ENCODE measurements at places on chromosomes 16 and 17.

- DNase-seq: no peak
Measured at GRCh38 chr16:30149250-30149930, 26.4 kb upstream of the MAPK3 start.

DNA sequence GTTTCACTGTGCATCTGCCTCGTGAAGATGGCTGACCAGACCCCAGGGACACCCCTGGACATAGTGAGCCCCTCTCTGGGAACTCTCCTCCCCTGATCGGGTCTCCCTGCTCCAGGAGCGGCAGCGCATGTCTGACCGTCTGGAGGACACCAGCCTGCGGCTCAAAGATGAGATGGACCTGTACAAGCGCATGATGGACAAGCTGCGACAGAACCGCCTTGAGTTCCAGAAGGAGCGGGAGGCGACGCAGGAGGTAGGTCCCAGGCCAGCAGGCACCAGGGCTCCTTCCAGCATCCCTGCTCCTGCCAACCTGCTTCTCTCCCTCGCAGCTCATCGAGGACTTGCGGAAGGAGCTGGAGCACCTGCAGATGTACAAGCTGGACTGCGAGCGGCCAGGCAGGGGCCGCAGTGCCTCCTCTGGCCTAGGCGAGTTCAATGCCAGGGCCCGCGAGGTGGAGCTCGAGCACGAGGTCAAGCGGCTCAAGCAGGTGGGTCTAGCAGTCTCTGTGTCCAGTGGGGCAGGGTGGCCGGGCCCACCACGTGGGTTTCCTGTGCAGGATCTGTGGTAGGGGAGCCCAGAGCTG lies 136.9 kb downstream of the RAB11FIP4 start:
- DNase-seq: no peak

GRCh38 chr16:86897486-86897885 lies 319.1 kb downstream of the FOXL1 start:
- DNase-seq: no peak

DNA sequence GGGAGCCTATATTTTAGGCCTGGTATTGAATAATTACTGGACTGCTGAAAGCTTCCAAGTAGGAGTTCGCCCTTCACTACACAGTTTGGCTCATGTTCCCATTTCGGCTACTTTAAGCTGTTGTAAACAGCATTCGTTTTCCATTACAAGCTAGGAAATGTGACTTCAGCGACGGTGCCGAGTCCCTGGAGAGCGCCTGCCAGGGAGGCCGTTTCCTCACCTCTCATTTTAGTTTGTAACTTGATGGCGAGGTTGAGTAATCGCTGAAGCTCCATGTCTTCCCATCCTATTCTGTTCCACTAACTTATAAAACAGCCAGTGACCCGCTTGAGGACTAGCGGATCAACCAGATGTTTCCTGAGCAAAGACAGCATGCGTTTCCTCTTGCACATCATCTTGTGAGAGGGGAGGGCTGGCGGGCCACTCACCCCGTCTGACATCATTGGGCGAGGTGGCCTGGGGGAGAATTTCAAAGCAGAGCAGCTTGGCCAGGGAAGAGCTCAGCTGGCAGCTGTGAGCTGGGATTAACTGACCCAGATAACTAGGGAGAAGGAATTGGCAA lies 32.9 kb downstream of the PCTP start:
- DNase-seq: peak; percentile 47

DNA sequence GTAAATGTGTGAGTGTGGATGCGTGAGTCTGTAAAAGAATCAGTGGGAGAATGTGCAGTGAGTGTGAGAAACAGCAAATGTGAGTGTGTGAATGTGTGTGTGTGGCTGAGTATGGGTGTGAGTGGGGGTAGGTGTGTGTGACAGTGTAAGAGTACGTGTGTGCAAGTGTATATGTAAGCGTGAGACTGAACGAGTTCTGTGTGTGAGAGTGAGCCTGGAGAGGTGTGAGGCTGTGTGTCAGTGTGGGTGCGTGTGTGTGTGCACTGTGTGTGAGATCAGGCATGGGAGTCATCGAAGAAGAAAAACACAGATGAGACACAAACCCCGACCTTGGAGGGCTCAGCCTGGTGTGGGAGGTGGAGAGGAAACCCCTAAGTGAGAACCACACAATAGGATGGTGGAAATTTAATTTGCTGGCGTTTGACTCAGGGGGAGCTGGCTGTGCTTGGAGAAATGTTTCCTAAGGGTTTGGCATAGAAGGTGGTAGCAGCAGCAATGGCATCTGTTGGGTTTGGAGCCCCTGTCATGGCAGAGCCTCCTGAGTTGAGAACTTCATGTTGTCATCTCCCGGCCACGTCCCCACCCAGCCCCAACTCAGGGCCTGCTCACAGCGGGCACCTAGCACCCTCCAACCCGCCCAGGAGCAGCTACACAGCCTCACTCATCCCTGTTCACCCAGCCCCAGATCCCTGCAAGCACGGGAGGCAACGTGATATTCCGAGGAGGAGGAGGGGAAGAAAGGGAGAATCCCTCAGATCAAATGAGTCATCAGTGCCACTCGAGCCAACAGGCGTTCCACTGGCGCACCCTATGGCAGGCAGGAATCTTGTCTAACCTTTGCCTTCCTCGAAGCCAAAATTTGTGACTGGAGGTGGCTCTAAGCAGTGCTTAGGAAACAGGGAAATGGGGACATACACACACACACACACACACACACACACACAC lies 14.3 kb upstream of the NUBP1 start:
- no peak for DNase-seq

GRCh38 chr16:521381-522210 lies 5.9 kb upstream of the CAPN15 start:
- DNase-seq: no peak

- no peak for DNase-seq
Measured at GRCh38 chr17:75795820-75796607, 11.4 kb downstream of the UNK start.

- no peak for DNase-seq
Measured at GRCh38 chr16:75074920-75075687, 41.5 kb downstream of the LDHD start.

GRCh38 chr16:10983159-10983558 lies 38.8 kb downstream of the CLEC16A start:
- DNase-seq: no peak

DNA sequence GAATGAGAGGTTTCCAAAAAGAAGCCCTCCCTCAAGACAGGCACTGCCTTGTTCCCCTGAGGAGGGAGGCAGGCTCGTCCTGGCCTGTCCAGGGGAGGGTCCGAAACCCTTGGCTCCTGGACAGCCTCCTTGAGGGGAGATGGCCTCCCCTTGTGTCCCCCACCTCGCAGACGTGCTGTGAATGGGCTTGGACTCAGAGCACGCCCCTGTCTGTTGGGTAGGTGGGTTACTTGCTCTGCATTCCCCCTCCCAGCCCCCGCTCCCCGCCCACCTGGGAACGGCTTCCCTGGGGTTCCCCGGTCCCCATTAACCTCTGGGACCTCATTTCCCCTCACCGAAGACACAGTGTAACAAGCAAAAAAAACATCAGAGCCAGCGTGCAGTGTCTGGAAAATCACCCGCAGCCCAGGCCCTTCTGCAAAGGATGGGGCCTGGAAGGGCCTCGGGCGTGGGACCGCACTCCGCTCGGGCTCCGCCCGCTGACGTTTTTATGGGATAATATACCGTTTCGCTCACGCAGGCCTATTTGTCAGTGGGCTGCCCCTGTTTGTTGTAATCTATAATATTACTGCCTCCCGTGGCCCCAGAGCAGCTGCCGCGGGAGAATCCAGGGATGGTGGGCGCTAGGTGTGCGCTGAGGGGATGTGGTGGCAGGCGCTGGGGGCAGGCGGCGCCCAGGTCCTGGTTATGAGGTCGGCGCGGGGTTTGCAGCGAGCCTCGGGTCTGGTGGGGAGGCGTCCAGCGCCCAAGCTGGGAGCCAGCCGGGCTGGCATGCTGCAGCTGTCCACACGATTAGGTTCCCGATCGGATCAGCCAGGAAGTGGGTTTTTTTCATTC lies 11.1 kb downstream of the BAHCC1 start:
- no peak for DNase-seq

GRCh38 chr16:17177959-17178905 lies 292.5 kb downstream of the XYLT1 start:
- DNase-seq: no peak

GRCh38 chr17:49553676-49554335 lies 21.9 kb upstream of the NXPH3 start:
- no peak for DNase-seq

DNA sequence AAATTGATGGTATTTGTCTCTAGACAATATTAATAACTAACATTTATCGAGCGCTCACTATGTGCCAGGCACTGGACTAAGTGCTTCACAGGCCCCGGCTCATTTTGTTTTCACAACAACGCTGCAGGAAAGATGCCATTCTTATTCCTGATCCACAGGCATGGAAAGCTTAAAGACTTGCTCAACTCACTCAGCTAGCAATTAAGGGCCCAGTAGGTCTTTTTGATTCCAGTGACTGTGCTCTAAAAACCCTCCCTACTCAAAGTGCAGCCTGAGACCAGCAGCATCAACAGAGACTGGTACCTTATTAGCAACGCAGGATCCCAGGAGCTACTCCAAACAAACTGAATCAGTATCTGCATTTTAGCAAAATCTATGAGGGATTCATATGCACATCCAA lies 35.3 kb downstream of the CUEDC1 start:
- peak; percentile 1 for DNase-seq

- no peak for DNase-seq
Measured at GRCh38 chr17:7079581-7080455, at the start of gene CLEC10A. CLEC10A (minus strand) TSS chr17:7080251; CDS start chr17:7078812, 1,439 bp downstream.

DNA sequence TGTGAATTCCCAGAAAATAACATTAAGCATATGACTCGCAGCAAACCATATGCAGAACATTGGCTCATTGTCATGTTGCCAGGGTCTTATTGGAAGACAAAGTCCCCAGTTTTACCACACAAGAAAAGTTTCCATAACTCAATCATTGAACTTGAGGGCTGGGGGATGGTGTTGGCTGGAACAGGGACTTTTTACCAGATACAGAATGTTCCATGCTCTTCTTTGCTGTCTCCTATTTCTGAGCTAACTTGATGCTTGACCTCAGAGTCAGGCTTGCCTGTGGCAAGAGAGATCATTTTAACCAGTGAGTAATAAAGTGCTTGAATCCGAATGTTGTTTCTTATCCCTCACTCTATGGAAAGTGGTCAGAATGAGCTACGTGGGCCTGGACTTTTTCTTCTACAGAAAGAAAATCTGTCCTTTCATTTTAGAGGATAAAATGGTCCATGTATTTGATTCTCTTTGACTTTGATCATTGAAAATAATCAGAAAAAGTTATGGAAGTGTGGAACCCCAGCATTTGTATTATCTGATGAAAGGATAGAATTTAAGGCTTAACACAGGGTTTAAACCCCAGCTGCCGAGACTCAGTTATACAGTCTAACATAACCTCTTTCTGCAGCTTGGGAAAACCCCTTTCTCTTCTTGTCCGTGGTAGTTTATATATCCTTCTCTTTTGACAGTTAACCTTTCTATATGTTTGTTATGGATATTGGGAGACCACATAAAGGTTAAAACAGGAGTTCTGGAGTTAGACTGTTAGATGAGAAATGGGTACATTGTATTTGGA lies 67.0 kb downstream of the TUBD1 start:
- DNase-seq: no peak

- DNase-seq: no peak
Measured at GRCh38 chr16:868846-869822, 68.6 kb upstream of the GNG13 start.

GRCh38 chr17:17832032-17832363 lies 4.8 kb downstream of the SREBF1 start:
- no peak for DNase-seq

GRCh38 chr17:73349138-73349537 lies 37.3 kb upstream of the CDC42EP4 start:
- DNase-seq: peak; percentile 48

- no peak for DNase-seq
Measured at GRCh38 chr17:13268791-13269595, 251.2 kb upstream of the ELAC2 start.

DNA sequence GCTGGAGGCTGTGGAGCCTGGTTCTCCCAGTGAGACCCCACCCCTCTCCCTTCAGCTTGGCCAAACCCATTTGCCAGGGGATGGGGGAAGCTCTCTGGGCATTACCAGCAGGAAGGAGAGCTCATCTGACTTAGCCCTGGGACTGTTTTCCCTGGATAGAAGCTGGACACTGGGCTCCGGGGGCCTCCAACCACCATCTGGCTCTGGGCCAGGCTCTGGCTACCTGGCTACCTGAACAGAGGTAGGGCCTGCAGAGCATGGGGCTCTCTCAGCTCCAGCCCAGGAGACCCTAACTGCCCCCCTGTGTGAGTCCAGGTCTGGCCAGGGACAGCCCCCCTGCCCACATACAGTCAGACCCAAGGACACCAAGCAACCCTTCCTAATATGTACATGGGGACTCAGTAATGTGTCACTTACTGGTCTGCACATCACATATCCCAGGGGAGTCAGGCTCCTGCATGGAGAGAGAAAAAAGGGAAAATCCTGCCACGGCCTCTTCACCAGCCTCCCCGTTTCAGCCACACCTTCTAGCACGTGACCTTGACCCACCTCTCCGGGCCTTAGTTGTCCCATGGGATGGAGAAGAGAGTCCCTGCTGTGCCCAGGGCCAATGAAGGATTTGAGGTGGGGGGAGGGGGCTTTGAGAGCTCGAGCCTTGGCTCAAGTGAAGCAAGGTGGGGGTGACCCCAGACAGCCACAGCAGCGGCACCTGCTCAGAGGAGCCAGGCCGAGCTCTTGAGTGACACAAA lies 13.8 kb downstream of the CNGB1 start:
- no peak for DNase-seq

DNA sequence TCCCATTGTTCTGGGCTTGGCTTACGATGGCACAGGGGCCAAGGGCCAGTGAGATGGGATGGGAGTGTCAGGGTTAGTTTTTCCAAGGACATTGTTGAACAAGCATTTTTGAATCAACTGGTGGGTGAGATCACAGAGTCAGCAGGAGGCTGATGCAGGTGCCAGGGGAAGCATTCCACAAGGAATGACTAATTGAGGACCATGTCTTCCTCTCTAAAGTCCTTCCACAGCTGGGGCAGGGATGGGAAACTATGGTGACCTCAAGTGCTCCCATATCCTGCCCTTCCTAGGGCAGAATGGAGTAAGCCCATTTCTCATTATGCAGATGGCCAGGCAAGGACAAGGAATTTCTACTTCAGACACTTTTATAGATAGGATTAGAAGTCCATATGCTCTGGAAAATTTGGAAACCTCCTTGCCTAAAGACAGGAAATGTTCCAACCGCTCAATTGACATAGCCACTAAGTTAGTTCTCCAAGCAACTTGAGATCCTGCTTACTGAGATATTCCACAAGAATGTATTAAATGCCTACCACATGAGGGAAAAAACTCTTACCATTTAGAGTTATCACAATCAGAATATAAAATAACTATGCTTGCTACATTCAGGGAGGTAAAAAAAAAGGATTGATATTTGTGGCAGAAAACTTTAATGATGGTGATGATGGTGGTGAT lies 21.2 kb upstream of the ENGASE start:
- DNase-seq: no peak

Data from posterior cingulate gyrus (tissue), 11 donors.